CD4-positive, alpha-beta T cell treated with Interleukin-12 subunit alpha and Interleukin-12 subunit beta, for 1 hour (primary cell): ENCODE measurements at places on chromosomes 4 and X.

DNA sequence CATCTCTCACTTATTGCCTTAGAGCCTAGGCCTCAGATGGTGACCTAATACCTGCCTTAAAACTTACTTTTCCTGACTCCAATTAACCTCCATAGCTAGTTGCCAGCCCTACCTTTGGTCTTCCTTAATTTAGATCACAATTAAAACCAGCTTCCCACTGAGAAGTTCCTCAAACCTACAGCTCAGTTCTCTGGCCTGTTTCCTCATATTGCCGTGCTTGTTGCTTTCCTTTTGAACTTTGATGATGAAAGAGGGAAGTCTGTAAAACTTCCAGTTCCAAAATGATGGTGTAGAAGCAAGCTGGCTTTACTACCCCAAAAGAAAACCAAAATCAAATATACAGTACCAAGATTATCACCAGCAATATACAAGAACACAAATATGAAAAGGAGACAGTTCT lies 28.9 kb upstream of the CAMK2D start:
- DNase-seq = no peak

DNA sequence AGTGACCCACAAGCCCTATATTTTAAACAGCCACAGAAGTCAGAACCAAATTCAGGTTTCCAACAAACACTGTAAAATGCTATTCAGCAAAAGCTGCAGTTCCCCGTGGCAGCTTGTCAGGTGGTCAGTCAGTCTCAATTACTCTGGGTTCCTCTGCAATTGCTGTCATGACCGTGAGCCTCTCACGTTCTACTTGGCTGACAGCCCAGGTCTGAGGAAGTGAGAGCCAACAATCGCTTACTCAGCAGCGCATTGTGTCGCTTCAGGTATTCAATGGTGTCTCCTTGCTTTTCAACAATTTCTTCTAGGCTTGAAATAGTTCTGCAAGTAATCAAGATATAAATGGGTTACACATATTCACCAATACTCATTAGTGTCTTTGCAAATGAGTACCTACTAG lies 25.8 kb downstream of the TRIM75 start:
- DNase-seq = no peak

DNA sequence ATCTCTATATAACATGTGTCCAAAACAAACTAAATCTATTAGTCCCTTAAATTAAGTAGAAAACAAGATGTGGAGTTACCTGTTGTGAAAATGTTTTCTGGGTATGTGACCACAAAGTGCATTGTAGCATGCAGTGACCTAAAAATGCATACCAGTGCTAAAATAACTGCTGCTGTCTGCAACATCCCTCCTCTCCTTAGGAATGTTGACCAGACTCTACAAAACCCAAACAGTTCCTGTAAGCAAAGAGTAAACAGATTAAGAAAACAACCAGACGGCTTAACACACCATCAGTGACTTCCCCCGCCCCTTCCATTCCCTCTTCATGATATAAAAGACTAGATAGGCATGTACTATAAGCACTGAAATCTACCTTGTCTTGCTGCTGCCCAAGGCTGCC lies 15.8 kb upstream of the RAB33B start:
- no peak for DNase-seq

- no peak for DNase-seq
Observed at GRCh38 chr4:77187322-77187721, 30.3 kb downstream of the CCNG2 start.

- DNase-seq = no peak
Observed at GRCh38 chrX:11528623-11529022, 137.1 kb downstream of the ARHGAP6 start.

DNA sequence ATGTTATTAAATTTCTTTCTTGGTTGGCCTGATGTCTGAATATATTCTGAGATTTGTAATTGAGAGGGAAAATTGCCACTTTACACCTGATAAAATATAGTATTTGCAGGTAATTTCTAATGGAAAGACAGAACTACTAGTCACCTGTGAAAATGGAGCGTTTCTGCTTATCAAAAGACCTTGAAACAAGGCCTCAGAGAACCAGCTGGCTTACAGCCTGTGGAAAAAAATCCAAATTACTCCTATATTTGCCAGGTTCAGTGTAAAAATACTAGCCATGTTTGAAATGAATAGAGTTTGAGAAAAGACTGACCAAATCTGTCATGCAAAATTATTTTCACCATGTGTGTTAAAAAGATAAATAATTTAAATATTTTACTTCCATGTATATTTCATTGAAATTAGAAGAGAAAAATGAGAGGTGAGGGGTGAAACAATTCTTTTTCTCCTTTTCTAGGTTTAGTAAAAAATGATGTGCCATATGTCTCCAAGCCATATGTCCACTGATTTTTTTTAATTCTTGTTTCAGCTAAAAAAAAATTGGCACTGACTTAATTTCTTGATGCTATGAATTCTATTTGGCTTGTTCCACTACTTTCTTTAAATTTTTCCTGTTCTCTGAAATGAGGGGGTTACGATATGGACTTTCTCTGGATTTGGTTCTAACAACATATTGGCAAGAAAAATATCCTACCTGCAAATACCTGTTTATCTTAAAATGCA lies 464.9 kb downstream of the GRXCR1 start:
- no peak for DNase-seq

DNA sequence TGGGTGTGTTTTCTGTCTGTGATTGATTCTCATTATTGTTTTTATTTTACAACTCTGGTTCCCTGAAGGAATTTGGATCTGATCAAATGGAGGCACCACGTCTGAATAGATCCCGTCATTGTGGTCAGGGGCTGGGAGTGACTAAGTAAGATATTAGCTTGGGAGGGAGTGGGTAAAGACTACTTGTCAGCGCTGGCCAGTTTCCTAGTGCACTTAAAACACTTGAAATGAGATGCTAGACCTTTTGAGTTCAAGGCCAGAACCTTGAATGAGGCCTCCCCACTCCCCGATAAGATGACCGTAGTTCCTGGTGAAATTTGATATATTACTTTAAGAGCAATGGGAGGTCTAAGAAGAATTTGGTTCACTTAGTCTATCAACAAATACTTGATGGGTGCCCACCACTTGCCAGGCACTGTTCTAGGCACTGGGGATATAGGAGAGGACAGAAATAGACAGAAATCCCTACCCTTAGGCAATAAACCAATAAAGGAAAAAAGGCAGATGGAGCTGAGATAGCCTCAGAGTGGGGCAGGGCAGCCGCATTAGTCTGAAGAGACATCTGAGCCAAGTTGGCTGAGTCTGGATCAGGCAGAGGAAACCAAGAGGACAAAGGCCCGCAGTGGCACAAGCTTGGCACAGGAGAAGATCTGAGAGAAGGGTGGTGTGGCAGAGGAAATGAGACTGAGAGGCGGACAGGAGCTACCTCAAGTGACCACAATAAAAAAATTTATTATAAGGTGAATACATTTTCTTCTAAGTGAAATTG lies 11.8 kb downstream of the FAM184B start:
- no peak for DNase-seq

DNA sequence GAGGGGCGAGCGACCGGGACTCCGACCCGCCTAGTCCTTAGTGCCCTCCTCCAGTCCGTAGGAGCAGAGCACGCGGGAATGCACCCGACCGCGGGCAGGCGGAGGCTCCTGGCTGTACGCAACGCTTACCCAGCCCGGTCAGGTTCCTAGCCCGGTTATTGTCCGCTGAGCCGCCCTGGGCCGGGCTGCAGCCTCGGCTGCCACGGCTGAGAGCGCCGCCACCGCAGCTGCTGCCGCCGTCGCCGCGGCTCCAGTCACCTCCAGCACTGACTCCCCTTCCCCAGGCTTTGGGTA lies at the start of gene AMER1:
Gene AMER1, minus strand, starts transcription at position 268 of the 294 bp plus-strand sequence. CDS start 12,422 bp downstream, outside the sequence.
- no peak for DNase-seq

- DNase-seq = peak; percentile 1
Observed at GRCh38 chrX:10769195-10769594, 148.8 kb upstream of the MID1 start.

DNA sequence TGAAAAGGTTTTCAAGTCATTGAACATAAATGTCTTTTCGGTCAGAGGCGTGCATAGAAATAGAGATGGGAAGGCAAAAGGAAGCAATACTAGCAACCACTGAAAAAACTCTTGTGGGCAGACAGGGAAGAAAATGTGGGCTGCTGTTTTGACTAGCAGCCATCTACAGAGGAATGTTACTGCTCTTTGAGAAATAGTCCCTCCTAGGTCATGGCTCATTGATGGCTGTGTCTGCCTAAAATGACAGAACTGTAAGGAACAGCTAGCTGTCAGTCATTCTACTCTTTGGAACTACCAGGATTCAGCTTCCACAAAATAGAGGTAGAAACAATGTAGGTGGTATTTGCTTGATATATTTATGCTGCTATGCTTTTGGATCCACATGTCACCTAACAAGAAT lies 26.9 kb upstream of the TMPRSS11B start:
- no peak for DNase-seq

DNA sequence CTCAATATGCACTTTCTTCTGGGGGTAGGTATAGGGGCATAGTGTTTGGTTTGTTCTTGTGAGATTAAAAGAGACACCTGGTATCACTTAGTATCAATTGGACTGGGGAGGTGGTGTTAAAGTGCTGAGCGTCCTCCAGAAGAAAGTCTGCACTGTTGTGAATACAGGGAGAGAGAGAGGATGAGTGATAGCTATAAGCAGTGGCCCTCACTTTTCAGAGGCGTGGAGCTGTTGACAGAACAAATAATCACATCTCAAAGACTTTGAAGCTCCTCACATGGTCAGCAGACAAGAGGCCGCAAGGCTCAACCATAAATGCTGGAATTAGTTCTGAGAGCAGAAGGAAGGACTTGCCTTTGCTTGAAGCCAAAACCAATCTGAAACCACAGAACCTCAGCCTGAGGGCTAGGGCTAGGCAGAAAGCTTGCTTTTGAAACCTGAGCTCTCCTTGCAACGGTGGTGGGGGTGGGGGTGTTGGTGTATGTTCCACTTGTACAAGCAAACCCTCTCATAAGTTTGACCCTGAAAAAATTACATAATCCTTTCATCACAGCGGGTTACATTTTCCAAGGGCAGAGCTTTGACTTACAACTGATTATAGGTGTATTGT lies 123.2 kb upstream of the SCML1 start:
- no peak for DNase-seq

DNA sequence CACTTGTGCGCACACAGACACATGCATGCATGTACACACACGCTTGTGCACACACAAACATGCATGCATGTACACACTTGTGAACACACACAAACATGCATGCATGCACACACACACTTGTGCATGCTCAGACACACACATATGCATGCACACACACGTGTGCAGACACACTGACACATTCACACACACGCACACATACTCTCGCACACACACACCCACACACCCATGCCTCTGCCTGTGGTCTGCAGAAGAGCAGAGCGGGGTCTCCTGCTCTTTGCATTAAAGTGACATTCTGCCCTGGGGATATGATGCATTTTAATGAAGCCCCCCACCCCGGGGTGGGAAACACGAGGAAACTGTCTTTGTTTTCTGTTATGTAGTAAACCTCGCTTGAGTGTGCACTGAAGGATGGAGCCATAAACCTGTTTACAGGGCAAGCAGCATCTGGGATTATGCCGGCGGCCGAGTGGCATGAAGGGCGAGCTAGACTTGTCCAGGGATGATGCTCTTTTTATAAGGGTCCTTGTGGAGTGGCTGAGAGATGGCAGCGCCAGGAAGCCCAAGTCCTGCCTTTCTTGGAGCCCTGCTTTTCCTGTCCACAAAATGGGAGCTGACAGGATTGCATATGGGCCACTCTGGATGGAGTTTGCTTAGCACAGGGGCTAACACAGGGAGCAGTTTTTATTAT lies 17.8 kb downstream of the PSAPL1 start:
- DNase-seq = no peak

DNA sequence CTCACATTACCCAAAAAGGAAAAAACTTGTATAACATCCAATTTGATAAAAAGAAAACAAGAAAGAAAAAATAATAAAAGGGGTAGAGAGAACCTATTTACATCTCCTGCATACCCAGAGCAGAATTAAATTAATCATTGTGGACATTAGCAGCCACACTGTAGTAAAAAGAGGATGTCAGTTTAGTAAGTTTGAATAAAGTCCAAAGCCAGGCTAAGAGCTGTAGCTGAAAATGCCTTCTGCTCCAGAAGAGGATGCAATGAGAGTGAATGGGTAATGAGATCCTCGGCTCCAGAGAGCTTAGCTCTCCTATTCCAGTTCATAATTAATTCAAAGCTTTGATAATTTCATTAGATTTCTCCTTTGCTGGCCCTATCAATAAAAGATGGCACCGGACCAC lies 78.2 kb downstream of the SLC10A7 start:
- DNase-seq = no peak

DNA sequence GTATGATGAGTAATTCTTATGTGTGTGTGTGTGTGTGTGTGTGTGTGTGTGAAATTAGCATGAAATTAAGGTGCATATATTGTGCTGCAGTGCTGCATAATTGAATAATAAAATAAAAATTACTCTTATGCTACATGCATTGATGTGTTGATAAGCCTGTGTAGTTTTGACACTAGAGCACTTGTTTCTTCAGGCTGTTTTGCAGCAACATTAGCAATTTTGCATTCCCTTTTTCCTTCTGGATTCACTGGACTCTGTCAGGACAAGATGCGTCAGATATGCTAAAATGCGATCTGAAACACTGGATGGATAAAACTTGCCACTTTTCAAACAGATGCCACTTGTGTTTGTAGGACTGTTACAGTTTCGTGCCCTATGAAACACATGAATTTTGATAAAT lies 175.4 kb upstream of the ATP6AP2 start:
- DNase-seq = no peak

DNA sequence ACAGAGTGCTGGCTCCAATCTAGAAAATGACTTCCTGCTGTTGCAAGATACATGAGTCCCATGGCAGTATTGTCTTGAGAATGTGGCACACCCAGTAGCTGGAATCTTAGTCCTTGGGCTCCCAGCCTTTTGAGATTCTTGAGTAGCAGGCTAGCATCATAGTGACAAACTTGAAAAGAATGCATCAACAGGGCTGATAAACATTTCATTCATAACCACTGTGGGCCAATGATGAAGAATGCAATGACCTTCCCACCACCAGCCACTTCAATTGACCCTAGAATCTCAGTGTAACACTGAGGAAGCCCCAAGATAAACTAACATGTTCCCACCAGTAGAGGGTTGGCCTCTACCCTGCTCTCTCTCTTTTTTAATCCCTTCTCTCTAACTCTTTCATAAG lies 329.3 kb downstream of the GBA3 start:
- DNase-seq = no peak

GRCh38 chr4:55928846-55929245 lies 19.9 kb upstream of the CEP135 start:
- no peak for DNase-seq

GRCh38 chr4:187417721-187418120 lies 577.9 kb upstream of the ZFP42 start:
- DNase-seq = no peak

GRCh38 chr4:108775921-108776320 lies 13.1 kb upstream of the ETNPPL start:
- no peak for DNase-seq

DNA sequence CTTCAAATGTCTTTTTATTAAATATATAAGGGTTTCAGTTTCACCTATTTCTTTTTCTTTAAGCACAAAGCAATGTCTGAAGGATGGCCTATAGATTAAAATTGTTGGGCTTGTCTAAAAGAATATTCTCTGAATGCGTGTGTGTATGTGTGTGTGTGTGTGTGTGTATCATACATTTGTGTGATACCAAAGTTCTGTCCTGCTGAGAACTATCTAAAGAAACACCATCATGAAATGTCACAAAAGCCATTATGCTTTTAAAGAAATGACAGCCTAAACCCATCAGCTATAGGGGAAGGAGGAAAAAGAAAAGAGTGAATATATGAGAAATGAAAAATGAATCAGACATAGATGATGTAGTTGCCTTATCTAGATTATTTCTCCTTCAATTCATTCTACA lies 1501.5 kb upstream of the TENM3 start:
- DNase-seq = no peak

- no peak for DNase-seq
Observed at GRCh38 chrX:50874876-50875275, 35.7 kb upstream of the BMP15 start.
